ENCODE measurements at places on chromosomes 1 and 21.

- H3K27ac ChIP-seq = no peak overlapping the region
- DNase-seq = no peak
- peaks cover 1% of the 10 kb centered on the region for H3K27me3 ChIP-seq
- H3K4me3 ChIP-seq = no peak overlapping the region
- H3K4me1 ChIP-seq = no peaks in the 10 kb centered on the region
- no peaks in the 10 kb centered on the region for H3K36me3 ChIP-seq
These were observed 449.9 kb downstream of the MATN1 start for GRCh38 chr1:30273456-30273855.

DNA sequence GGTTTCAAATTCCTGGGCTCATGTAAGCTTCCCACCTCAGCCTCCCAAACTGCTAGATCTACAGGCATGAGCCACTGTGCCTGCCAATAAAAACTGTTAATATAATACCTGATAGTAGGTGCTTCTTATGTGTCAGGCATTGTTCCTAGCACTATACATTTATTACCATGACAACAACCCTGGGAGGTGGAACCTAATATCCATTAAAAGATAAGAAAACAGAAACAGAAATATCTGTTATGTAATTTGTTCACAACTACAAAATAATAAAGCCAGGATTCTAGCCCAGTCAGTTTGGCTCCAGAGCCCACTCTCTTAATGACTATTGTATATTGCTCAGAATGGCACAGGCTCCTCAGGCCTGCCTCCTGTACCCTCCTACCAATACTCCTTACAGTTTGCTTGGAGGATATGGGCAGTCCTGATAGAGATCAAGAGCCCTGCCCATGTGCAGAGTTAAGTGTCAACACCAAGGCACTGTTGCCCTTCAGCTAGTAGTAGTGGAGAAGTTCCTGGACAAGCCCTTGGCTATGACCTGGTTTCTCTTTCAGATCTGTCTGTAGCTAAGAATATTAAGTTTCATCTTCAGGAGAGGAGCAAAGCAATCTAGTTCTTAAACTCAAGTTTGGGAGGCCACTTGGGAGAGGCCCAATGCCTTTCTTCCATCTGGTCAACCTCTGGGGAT is 22.4 kb downstream of the RPL5 start:
- peaks cover 15% of the 10 kb centered on the region for H3K36me3 ChIP-seq
- H3K27ac ChIP-seq = no peak overlapping the region
- DNase-seq = no peak
- no peaks in the 10 kb centered on the region for H3K27me3 ChIP-seq
- peaks cover 23% of the 10 kb centered on the region for H3K4me1 ChIP-seq
- H3K4me3 ChIP-seq = no peak overlapping the region

DNA sequence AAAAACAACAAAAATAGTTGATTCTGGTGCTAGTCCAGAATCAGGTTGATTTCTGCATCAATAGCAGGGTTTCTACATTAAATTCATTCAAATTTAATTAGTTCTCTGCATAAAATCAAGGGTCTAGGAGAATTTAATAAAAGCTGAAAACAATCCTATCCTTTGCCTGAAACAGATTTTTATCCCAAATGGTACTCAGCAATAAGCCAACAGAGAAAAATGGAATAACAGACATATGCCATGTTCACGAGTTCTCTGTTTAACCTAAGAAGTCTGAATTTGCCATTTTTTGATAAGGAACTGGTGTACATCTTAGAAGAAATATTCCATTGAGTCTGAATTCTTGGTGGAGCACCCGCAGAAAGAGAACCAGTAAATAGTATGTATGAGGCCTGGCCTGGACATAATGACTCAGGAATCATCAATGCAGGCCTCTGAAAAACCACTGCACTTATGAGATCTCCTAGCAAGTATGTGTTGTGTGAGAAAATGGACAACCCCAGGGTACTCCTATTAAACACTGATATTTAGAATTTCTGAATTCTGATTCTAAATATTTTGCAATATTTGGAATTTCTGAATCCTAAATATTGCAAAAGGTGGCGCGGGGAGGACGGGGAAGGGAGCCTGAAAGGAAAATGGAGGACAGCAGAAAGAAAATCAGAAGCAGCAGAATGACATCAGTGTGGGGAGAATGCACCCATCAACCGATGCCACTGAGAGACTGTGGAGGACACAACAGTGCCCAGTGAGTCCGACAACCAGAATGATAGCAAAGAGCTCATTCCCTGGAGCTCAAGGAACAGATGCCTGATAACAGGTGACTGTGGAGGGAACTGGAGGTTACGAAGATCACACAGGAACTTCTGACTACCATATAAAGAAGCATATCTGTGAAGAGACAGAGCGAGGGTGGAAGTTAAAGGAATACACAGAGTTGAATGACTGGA is 97.6 kb downstream of the APP start:
- no peak overlapping the region for H3K27ac ChIP-seq
- H3K4me3 ChIP-seq = no peak overlapping the region
- DNase-seq = no peak
- H3K27me3 ChIP-seq = no peaks in the 10 kb centered on the region
- peaks cover 36% of the 10 kb centered on the region for H3K4me1 ChIP-seq
- H3K36me3 ChIP-seq = no peaks in the 10 kb centered on the region

GRCh38 chr1:230808281-230808872 is 59.9 kb downstream of the C1orf198 start:
- peaks cover 5% of the 10 kb centered on the region for H3K27me3 ChIP-seq
- no peak overlapping the region for H3K27ac ChIP-seq
- no peak overlapping the region for H3K4me3 ChIP-seq
- peaks cover 6% of the 10 kb centered on the region for H3K36me3 ChIP-seq
- H3K4me1 ChIP-seq = no peaks in the 10 kb centered on the region

GRCh38 chr1:14738235-14738634 is 139.8 kb downstream of the KAZN start:
- no peaks in the 10 kb centered on the region for H3K4me1 ChIP-seq
- DNase-seq = no peak
- no peaks in the 10 kb centered on the region for H3K36me3 ChIP-seq
- H3K27me3 ChIP-seq = peaks cover 29% of the 10 kb centered on the region
- H3K4me3 ChIP-seq = no peak overlapping the region

DNA sequence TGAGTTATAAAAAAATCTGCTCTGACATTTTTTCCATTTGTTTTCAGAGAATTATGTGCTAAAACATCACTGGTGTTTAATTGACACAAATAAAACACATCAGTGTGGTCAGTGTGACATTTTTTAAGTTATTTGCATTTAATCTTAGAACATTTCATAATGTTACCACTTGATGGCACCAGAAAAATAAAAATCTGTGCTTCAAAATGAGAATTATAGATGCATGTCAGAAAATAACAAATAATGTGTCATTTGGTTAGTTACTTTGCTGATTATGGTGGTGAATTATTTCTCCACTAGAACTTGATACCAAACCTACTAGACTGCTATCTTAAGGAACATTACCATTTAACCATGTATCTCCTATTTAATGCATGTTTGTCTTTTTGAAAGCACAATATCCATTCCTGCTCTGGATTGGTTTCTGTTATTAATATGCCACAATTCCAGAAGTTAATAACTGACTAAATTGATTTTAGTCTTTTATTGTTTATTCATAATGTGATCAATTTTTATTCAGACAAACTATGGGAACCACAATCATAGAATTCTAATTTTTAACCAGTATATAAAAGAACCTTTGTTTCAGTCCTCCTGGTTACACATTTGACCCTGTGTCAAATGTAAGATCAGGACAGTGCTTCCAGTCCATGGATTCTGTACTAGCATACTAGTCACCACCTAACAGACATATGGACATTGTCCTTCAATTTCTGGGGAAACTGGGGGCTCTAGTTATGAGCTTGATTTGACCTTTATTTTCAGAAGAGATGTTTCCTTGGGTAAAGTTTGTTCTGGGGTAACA is 81.0 kb downstream of the RPS6KC1 start:
- no peaks in the 10 kb centered on the region for H3K4me1 ChIP-seq
- no peak for DNase-seq
- no peak overlapping the region for H3K27ac ChIP-seq
- no peak overlapping the region for H3K4me3 ChIP-seq
- H3K36me3 ChIP-seq = no peaks in the 10 kb centered on the region

DNA sequence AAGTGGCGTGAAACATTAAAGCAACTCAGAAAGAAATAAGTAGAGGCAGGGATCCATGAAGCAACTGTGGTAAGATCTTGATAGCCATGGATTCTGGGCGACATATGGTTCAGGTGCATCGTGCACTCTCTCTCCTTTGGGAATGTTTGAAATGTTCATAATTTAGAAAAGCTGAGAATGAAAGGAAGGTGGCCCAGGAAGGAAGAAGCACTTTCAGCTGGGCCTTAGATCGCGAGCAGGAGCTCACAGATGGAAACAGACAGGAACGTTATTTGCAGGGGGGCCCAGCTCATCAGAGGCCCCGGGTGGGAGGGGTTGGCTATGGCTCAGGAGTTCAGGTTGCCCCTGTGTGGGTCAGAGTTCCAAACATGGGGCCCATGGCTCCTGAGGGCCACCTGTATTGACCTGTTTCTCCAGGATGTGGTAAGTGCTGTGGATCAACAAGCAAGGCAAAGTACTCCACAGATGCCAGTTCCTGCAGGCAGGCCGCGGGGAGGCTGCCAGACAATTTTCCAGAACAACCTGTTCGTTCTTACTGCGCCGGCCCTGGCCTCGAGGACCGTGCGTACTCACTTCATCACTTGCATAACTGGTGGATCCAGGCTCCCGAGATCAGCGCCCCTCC is 253.2 kb downstream of the TOMM20 start:
- H3K27ac ChIP-seq = peak overlapping the region; percentile 82
- no peaks in the 10 kb centered on the region for H3K36me3 ChIP-seq
- peaks cover 40% of the 10 kb centered on the region for H3K4me1 ChIP-seq
- no peaks in the 10 kb centered on the region for H3K27me3 ChIP-seq
- DNase-seq = no peak

- H3K4me3 ChIP-seq = no peak overlapping the region
- no peaks in the 10 kb centered on the region for H3K36me3 ChIP-seq
- H3K27ac ChIP-seq = no peak overlapping the region
- no peak for DNase-seq
- H3K27me3 ChIP-seq = no peaks in the 10 kb centered on the region
These were observed 436.4 kb downstream of the PLA2G4A start for GRCh38 chr1:187264995-187265602.

DNA sequence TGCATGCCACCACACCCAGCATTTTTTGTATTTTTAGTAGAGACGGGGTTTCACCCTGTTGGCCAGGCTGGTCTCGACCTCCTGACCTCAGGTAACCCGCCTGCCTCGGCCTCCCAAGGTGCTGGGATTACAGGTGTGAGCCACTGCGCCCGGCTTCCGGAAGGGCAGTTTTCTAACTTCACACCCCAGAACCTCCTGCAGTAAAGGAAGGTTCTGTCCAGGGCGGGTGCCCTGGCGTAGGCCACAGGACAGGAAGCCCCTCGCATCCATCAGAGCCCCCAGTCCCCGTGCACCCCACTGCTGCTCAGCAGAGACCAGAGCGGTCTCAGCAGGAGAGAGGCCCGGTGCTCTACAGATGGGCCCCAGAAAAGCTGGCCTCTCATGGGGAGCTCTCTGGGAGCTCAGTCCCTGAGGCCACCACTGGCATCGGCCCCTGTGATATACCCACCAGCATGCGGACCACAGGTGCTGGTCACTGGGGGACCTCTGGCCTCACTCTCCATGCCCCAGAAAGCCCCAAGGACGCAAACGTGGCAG is 4.1 kb upstream of the DNMT3L start:
- H3K36me3 ChIP-seq = no peaks in the 10 kb centered on the region
- no peaks in the 10 kb centered on the region for H3K4me1 ChIP-seq
- H3K27me3 ChIP-seq = no peaks in the 10 kb centered on the region
- H3K4me3 ChIP-seq = no peak overlapping the region

DNA sequence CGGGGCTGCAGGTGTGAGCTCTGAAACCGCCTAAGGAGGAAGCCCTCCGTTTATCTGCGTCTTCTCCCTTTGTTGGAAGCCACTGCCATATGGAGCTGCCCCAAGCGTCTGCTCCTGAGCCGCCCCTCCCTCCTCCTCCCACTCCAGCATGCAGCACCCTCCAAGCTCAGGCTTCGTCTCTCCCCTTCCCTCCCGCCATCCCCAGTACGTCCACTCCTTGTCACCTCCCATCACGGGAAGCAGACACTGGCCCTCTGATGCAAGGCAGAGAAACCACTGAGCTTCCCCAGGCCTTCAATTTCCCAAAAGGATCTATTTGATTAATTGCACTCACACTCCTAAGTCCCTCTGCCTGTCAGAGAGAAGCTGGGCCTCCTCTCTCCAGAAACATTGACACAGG is 52.5 kb downstream of the NFASC start:
- no peak overlapping the region for H3K27ac ChIP-seq
- H3K27me3 ChIP-seq = no peaks in the 10 kb centered on the region
- H3K36me3 ChIP-seq = no peaks in the 10 kb centered on the region
- H3K4me3 ChIP-seq = no peak overlapping the region

DNA sequence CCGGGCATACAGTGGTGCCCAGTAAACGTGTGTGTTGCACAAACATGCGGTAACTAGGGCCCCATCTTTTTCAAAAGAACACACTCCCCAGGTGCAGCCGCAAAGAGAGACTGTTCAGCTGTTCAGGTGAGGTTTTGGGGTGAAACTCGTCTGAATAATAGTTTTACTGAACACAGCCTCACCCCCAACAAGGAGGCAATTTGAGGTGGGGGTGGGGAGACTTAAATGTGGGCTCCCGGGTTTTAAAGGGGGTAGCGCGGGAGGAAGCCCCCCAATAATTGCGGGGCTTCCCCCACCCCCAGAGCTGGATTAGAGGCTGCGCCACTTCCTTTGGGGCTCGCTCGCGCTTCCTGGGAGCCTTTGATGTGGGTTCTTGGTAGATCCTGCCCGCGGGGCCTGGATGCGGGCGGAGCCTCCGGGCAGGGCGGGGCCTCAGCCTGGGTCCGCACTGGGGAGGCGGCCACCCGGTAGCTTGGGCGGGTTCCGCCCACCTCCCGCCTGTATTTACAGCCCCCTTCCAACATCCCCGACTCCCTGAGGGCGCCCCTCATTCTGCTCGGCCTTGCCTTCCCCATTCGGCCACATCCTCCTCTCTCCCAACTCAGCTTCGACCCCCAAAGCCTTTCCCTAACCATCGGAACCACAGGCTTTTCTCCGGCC is 6.4 kb upstream of the EPHA2 start:
- peak overlapping the region; percentile 49 for H3K4me3 ChIP-seq
- no peak overlapping the region for H3K27ac ChIP-seq
- DNase-seq = peak; percentile 72
- peaks cover 45% of the 10 kb centered on the region for H3K4me1 ChIP-seq
- no peaks in the 10 kb centered on the region for H3K36me3 ChIP-seq
- no peaks in the 10 kb centered on the region for H3K27me3 ChIP-seq

GRCh38 chr1:219503604-219504003 is 109.3 kb downstream of the ZC3H11B start:
- H3K4me1 ChIP-seq = no peaks in the 10 kb centered on the region
- H3K36me3 ChIP-seq = no peaks in the 10 kb centered on the region
- no peak overlapping the region for H3K4me3 ChIP-seq
- DNase-seq = no peak
- no peak overlapping the region for H3K27ac ChIP-seq
